ENCODE measurements at places on chromosomes 11 and 22. TPM values are rescaled to one million over a fixed set of nuclear protein-coding genes. Genes with fewer than 3 reads are reported as not detected.

DNA sequence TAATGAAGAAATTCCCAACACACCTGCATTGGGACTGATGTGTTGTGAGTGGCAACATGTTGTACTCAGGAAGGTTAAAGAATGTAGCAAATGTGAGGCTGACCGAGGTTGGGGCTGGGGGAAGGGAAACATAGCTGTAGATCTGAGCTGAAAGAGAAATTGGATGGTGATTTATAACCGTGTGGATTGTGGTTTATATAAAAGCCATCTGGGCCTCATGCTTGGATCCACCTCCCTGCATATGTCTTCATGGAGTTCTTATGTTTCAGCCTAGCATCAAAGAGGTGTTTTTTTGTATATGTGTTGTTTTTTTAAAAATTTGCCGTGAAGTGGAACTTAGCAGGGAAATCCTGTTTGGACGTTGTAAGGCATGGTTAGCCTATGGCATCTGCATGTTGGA lies 141.3 kb downstream of the NAV2 start:
- no peak for DNase-seq

OR6A2 gene
- total RNA-seq, result 0.10 TPM

- no peak for DNase-seq
These were observed 21.8 kb upstream of the UVRAG start for GRCh38 chr11:75792997-75793800.

SPON1 gene
- total RNA-seq, result 24.4 TPM

DNA sequence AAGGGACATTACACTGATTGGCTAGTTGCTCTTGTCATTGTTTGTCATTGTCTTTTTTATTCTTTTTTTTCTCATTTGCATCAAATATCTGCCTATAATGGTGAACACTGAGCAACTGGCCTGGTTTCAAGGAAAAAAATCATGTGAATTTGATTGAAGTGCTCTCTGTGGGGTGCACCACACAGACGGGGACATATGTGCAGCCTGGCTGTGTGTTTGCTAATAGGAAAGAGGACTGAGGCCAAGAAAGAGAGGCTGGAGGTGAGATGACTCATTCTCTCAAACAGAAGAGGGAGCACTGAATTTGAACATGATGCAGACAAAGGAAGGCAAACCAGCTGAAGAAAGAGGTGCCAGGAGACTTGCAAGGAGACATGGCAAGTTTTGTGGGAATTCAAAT lies 684.9 kb upstream of the CCDC90B start:
- DNase-seq, result no peak

DNA sequence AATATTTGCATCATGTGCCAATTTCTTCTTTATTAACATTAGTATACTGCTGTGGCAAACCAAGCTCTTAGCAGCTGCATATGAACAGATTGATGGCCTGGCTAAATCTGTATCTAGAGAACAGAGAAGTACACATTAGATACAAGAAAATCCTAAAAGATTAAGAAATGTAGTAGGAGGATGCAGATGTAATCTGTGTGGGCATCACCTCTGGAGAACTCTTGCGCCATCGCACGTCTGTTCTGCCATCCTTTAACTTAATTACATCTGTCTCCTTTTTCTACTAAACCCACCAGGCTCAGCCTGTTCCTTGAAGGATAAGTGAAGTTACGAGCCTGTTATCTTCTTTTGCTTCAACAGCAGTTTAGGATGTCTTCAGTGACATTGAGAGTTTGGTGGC lies 196.4 kb upstream of the PITPNB start:
- DNase-seq, result no peak

GRCh38 chr22:25208743-25209505 lies 9.3 kb downstream of the CRYBB3 start:
- DNase-seq, result no peak

CLTCL1 gene
- 60.1 TPM for total RNA-seq

DNA sequence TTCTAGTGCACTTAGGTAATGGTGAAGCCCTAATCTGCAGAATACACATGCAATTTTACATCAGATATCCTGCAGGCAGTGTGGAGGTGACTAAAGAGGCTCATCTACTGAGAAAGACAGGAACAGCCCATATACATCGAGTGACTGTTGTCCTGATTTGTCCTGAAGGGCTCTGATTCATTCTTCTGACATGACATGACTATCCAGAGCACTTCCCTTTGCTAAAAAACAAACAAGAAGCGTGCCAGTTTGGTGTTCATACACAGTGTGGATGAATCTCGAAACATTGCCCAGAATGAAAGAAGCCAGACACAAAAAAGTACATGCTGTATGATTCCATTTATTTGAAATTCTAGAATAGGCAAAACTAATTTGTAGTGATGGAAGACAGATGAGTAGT lies 48.0 kb upstream of the AMPD3 start:
- no peak for DNase-seq

LMF2 gene
- 30.8 TPM for total RNA-seq
